ENCODE measurements at places on chromosomes 6 and 20. TPM values are rescaled to one million over a fixed set of nuclear protein-coding genes. Genes with fewer than 3 reads are reported as not detected.

EPPIN gene
- not detected for total RNA-seq

TMEM181 gene
- total RNA-seq = 42.2 TPM

TFAP2D gene
- not detected for total RNA-seq

NMBR gene
- not detected for total RNA-seq

PKIB gene
- 9.2 TPM for total RNA-seq

INSM1 gene
- total RNA-seq = not detected

B3GAT2 gene
- not detected for total RNA-seq

SLC22A1 gene
- total RNA-seq = not detected

WFDC5 gene
- 2.4 TPM for total RNA-seq

VWA7 gene
- total RNA-seq = 0.48 TPM

C20orf96 gene
- total RNA-seq = 0.85 TPM

GATA5 gene
- total RNA-seq = not detected

TTLL9 gene
- total RNA-seq = not detected

PBOV1 gene
- total RNA-seq = not detected

COL9A3 gene
- not detected for total RNA-seq

PERP gene
- 354 TPM for total RNA-seq
